ENCODE measurements at places on chromosomes 2 and 18.

DNA sequence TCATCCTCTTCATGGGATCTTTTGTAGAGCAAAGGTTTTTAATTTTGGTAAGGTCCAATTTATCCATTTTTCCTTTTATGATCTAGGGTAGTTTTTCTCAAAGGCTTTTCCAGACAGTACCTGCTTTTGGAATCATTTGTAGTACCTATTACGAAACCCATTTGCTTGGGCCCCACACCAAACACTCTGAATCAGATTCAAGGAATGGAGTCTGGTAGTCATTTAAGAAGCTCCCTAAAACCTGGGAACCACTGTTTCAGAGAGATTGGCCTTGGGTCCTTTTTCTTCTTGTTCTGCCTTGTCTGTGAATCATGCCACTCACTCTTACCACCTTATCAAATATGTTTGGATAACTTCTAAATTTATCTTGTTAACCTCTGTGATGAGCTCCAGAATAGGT is 40.3 kb downstream of the OSBPL6 start:
- DNase-seq = no peak

DNA sequence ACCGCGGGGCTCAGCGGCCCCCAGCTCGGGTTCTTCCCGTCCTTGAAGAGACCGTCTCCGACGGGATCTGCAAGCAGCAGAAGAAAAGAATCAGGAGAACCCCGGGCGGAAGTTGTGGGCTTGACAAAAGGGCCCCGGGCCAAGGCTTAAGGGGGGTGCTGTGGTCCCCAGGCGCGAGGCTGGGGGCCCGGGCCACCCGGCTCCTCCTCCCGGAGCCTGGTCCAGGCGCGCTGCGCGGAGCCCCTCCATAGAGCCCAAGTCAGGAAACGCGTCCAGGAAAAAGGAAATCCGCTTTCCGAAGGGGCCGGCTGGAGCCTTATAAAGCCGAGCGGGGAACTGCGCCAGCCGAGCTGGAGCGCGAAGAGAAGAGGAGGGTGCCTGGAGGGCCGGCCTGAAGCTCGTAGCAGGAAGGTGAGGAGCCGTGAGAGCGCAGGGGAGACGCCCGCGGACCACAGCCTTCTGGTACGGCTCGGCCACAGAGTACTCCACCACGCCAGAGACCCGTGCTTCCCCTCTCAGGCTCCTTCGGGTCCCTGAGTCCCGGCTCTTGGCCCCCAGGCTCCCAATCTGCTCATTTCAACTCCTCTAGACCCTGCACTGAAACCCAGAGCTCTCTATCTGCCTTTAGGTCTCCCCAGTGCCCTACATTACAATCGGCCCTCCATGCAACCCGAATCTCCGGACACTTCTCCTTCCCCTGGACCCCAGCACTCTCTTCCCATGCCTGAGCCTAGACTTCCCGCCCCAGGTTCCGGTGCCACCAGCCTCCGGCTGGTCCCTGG is 554 bp downstream of the FEV start:
- no peak for DNase-seq

DNA sequence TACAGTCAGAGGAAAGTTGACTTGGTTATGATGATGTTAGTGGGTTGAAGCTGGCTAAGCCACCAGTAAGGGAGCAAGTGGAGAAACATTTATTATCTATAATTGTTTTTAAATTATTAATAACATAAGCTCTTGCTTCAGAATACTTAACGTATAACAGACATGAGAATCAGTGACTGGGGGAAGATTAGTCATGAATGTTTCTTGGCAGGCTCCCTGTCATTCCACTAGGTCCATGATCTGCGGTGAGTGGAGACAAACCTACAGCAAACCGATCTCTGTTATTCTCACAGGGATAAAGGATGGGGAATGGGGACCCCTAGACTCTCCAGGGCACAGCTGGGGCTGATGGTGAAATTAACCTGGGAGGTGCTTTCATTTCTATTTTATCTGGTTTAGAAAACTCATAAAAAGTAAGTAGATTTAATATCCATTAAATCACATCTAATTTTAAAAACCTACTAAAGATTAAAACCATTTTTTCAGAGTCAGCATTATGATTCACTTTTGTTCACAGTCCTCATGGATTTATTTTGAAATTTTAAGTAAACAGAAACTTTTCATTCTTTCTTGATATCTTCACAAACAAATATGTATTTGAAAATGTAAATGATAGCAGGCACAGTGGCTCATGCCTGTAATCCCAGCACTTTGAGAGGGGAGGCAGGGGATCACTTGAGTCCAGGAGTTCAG is 420.3 kb downstream of the PTPRM start:
- no peak for DNase-seq

DNA sequence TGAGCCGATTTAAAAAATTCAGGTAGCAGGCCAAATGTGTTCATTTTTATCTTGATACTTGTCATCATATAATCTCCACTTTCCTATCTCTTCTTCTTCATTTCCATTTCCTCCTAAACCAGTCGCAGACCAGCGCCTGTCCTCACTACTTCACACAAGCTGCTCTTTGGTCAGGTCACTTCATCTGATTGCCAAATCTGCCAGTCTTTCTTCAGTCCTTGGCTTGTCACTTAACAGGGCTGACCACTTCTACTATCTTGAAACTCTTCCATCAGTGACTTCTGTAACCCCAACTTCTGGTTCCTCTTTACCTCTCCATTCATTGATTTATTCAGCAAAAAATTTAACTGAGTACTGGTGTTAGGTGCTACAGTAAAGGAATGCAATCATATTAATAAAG is 18.0 kb upstream of the SPRED2 start:
- DNase-seq = no peak

DNA sequence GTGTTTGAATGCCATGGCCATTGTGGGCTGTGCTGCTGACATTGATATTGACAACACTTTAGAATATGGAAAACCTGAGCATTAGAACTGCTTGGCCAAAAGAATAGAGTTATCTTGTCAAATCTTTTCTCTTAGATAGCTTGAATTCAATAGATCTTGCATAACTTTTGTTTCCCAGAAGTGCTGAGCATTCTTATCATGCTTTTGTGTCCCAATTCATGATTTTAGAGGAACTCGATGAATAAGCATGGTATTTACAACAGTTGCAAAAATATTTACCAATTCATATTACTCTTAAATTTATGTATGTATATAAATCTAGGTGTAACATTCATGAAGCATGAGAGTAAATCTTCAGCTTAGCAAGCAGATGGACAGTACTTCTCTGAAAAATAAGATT is 508.0 kb downstream of the BCL11A start:
- DNase-seq = no peak
